ENCODE measurements at places on chromosomes 16 and 17.

DNA sequence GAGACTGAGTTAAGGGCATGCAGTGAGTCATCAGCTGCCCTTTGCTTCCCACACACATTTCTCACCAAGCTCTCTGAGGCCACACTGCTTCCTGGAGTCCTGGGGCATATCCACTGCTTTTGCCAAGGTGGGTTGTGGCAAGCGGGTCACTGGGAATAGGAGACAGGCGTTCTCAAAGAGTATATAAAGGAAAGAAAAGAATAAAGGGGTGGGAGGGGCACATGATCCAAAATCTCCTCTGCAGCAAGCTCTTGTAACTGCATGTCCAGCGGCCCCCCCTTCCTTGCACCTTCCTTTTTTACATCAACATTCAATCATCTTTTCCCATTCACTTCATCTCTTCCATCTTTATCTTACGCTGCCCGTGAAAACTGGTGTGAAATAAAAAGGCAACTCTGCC is 259.1 kb upstream of the RPL38 start:
- DNase-seq: no peak

- peak; percentile 33 for DNase-seq
These were observed 89.8 kb downstream of the KATNIP start for GRCh38 chr16:27639561-27640276.

DNA sequence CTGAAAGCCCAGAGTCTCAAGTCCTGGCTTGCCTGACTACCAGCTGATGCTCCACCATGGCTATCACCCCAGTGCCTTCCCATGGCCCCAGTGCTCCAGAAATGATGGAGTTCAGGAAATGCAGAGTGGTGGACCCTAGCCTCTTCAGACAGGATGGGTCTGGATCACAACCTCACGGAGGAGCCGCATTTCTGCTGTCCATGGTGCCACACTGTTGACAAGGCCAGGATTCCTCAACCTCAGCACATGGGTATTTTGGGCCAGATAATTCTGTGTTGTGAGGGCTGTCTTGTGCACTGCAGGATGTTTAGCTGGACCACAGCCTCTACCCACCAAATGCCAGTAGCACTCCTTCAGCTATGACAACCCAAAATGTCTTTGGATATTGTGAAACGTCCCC is 6.7 kb upstream of the CRHR1 start:
- DNase-seq: no peak

DNA sequence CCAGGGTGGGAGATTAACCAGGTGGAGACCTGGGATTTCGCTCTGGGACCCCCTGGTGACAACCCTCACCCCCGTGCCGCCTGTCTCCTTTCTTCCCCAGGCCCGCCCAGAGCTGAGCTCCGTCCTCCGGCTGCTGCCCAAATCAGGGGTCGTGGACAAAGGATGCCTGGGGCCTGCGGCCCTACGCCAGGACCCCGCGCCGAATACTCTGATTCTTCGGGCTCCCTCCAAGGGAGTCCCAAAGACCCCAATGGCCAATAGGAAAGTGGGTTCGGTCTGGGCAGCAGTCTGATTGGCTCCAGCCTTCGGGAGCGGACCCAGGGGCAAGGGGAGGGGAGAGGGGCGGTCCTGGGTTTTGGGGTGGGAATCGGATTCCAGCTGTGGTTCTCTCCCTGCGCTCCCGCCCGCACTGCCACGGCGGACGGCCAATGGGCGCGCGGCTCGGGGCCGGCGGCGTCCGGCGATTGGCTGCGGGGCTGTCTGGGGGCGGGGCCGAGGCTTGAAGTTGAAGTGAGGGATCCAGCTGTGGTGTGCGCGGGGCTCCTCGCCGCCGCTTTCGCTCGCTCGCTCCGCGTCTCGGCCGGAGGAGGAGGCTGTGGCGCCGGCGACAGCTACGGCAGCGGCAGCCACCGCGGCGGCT is at the start of gene CACNA1G:
Gene CACNA1G (plus strand): TSS at position 531 of the 640 bp plus-strand sequence. CDS start 745 bp downstream, outside the sequence.
- peak; percentile 81 for DNase-seq

- DNase-seq: peak; percentile 32
These were observed 47.5 kb downstream of the HAPSTR1 start for GRCh38 chr16:9138731-9139501.

DNA sequence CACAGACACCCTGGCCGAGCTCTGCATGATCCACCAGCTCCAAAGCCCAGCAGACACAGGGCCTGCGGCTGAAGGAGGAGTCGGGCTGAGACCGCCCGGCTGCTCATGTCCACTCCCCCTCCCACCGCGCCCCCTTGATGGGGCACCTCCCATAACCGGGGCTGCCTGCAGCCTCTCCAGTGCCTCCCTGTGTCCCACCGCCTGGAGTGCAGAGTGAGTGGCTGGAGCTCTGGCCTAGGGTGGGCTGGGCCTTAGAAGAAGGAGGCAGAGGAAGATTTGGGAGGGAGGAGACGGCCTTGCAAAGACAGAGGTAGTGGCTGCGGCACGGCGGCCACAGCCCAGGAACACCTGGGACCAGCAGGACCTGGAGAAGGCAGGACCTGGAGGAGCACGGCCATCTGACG is 4.0 kb downstream of the CBFA2T3 start:
- no peak for DNase-seq

DNA sequence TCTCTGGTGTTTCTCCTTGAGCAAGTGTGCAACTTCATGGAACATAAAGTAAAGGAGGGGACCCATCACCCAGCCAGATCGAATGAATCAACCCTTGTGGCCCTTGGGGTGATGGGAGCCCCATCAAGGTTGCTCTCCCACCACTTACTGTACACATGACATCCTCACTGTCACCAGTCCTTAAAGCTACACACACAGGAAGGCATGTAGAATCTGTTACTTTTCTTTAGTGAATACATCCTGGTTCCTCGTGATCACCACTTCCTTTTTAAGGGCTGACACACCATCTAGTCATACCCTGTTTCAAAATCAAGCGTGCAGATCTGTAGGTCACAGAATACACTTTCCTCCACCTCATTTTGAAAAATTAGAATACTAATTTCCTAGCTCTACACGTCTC is 22.6 kb upstream of the MPHOSPH6 start:
- DNase-seq: no peak

GRCh38 chr16:8607214-8607613 is 14.3 kb upstream of the METTL22 start:
- DNase-seq: no peak

GRCh38 chr17:7444682-7445618 is at the start of gene CHRNB1:
TSS of gene CHRNB1 (plus strand) at chr17:7445061. CDS start at chr17:7445128, 67 bp downstream.
- DNase-seq: no peak

DNA sequence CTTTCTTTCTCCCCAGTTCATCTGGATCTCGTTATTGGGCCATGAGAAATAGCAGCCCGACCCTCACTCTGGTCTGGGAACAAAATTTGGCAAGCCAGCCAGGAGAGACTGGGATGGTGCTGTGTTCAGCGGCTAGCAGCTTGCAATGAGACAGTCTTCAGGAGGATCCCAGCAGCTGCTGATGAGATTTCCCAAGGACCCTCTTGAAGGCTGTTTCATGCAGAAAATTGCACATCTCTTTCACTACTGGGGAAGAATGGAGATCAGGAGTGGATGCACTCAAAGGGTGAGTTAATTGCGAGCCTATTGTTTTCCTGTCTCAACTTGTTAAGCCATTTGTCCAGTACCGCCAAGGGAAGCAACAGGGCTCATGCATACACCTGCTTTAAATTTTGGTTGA is 5.5 kb upstream of the COIL start:
- no peak for DNase-seq

- no peak for DNase-seq
These were observed 11.5 kb downstream of the PARN start for GRCh38 chr16:14618566-14618965.

DNA sequence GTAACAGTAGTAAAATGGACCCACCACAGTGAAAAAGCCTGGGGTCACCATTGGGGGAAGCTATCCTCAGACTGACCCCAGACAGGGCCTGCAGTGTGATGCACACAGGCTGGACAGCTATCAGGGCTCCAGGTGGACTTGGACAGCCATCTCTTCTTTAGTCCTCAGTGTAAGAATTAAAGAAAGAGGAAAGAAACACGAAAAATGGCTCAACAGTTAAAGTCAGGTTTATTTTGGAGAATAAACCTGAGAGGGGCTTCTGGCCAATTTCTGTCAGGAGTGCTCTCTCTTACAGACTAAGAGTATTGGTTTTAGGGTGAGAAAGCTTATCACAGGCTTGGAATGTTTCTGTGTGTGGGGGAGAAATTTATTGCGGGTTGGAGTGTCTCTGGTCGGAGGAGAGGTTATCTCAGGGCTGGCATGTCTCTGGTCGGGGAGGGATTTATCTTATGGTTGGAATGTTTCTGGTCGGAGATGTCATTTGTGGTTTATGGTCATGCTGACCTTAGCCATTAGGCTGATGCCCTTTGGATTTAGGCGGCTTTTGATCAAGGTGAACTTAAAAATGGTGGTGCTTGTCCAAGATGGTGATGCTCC is 10.8 kb upstream of the B4GALNT2 start:
- DNase-seq: no peak

- no peak for DNase-seq
These were observed 93.9 kb downstream of the SDR42E1 start for GRCh38 chr16:81917375-81917774.

DNA sequence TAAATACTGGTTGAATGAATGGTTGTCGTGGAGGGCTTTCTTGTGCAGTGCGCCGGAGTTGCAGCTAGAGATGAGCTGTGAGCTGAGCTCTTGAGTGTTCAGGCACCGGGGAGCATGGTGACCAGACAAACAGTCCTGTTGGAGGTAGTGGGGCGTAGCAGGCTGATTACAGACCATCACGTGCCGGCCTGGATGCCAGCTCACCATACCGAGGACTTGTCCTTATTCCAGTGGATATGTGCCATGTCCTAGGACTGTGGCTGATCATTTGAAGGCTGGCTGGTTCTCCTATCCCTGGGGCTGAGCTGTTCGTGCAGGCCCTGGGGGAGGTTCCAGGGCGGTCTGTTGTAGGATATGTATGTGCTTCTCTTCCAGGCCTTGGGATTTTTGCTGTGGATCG is 60.0 kb downstream of the ABCC1 start:
- DNase-seq: no peak

DNA sequence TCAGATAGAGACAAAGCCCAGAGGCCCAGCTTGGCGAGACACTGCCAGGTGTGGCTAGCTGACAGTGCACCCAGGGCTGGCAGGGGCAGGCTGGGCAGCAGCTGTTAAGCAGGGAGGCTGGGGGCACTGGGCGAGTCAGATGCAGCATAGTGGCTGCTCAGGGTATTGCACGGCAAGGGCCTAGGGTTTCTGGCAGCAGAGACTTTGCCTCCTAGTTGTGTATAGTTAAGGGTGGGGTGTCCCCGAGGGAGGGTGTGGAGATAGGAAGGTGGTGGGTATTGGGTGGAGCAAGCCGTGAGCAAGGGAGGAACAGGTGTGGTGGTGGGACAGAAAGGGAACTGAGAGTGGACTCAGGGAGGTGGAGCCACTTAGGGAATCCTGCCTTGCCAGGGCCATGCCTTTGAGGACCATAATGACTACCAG is 66.0 kb downstream of the SMPD3 start:
- no peak for DNase-seq

DNA sequence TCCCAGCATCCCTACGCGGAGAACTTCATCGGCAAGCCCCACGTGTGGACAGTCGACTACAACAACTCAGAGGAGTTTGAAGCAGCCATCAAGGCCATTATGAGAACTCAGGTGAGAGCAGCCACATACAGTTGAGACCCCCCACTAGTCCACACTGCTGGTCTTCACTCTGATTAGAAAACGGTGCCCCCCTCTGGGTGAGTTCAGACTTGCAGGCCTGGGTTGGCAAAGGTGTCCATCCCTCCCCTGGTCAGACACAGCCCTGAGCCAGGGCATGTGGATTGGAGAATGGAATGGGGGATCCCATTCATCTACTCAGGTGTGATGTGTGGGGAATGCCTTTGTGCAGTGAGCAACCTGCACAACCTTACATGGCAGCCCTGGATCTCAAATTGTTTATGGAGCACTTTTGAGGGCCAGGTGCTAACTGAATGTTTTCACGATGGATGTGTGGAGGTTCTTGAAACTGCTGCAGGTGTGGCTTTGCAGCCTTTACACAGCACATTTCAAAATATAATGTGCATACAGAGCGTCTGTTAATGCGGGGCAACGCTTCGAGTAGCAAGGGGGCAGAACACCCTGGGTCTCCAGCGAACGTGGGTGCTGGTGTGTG is 72.6 kb downstream of the MGAT5B start:
- DNase-seq: no peak

DNA sequence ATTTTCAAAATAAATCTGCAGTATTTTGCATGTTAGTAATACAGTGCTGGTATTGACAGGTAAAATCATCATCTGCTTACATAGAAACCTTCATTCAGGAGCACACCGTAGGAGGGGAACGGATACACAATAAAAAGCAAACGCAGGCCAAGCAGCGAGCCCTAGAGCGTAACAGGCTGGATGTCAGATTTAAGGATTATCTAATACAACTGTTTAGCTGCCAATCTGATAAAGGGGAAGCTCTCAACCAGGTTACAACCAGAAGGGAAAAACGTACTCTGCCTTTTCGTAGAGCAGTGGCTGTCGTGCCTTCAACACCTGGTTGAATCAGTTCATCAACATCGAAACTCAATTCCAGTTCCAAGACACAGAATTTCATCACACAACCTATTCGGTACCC is 16.4 kb upstream of the CUEDC1 start:
- DNase-seq: no peak

DNA sequence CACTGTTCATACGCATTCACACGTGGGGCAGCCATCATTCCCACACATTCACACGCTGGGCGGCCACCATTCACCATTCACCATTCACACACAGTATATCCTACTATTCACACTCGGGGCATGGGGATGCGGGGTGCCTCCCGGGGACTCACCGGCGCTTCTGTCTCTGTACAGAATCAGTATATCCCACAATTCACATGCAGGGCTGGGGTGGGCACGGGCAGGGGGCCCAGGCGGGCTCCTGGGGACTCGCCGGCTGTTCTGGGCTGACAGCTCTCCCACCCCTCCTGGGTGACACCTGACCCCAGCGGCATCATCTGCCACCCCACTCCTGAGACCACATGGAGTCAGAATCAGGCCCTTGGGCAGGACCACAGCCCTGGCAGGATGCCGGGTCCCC is 9.6 kb downstream of the NME3 start:
- DNase-seq: no peak

GRCh38 chr17:77610518-77610893 is 348.0 kb upstream of the TNRC6C start:
- no peak for DNase-seq

- DNase-seq: no peak
These were observed 23.6 kb downstream of the RANBP10 start for GRCh38 chr16:67782567-67783352.

DNA sequence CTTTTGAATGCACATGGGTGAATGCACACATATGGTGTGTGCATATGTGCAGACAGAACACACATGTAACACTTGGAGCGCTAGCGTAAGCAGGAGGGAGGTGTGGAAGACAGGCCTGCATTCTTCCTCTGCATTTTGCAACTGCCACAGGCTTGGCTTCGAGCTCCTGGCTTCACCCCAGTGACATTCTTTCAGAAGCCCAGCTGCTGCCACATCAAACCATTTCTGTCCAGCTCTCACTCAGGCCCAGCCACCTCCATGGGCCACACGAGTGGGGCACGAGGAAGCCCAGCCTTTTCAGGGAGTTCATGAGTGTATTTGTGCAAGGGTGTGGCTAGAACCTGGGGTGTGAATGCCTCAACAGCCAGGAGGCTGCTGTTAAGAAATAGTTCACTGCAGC is 18.8 kb downstream of the LGALS3BP start:
- no peak for DNase-seq

- no peak for DNase-seq
These were observed 27.4 kb upstream of the CDH3 start for GRCh38 chr16:68617734-68618133.
